ENCODE measurements at places on chromosomes 16 and 17. TPM values are rescaled to one million over a fixed set of nuclear protein-coding genes. Genes with fewer than 3 reads are reported as not detected.

DNA sequence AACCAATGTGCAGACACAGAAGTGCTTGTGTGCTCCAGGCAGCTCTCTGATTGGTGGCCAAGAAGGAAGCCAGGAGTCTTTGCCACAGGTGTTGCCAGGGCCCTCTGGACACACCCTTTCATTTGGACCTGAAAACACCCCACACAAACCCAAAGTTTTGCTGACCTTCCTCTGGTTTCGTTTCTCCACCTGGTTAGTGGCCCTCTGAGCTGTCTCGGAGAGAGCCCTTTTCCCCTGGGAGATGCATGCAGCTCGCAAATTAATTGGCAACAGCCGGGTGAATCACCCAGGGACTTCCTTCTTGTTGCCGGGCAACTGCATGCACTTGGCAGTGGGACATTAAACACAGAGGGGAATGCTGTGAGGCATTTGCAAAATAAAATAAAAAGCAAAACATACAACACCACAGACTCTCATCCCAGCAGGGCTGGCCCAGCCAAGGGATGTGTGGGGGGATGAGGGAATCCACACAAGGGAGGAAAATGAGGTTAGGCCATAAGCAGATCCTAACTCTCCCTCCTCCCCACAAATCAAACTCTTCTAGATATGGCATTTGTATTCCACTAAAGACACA is 286.6 kb downstream of the SOX9 start:
- no peaks in the 10 kb centered on the region for H3K27me3 ChIP-seq
- peaks cover 93% of the 10 kb centered on the region for H3K4me1 ChIP-seq
- H3K27ac ChIP-seq: peak overlapping the region; percentile 97

GRCh38 chr17:81543339-81543675 is 8.8 kb downstream of the FAAP100 start:
- H3K4me3 ChIP-seq: no peak overlapping the region
- no peaks in the 10 kb centered on the region for H3K4me1 ChIP-seq
- H3K27me3 ChIP-seq: no peaks in the 10 kb centered on the region
- no peak overlapping the region for H3K27ac ChIP-seq
- DNase-seq: no peak

DNA sequence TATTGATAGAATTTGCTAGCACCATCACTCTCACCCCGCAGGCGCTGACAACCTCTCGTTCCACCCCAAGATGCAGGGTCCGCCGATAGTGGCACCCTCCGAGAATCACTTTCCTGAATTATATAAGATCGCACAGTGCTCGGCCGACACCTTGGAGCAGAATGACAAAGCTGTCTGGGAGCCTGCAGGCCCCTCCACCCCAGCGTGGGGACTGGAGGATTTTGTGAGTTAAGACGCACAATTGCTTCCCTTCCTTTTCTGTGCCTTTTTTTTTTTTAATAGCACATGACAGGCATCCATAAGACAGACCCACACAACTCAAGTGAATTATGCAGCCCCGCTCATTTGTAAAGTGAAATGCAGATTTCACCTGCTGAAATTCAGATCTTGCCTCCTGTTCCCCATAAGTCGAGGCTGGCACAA is 155.3 kb downstream of the C16orf78 start:
- H3K4me3 ChIP-seq: no peak overlapping the region
- no peak overlapping the region for H3K27ac ChIP-seq
- H3K4me1 ChIP-seq: no peaks in the 10 kb centered on the region
- H3K27me3 ChIP-seq: peaks cover 1% of the 10 kb centered on the region
- DNase-seq: no peak

DNA sequence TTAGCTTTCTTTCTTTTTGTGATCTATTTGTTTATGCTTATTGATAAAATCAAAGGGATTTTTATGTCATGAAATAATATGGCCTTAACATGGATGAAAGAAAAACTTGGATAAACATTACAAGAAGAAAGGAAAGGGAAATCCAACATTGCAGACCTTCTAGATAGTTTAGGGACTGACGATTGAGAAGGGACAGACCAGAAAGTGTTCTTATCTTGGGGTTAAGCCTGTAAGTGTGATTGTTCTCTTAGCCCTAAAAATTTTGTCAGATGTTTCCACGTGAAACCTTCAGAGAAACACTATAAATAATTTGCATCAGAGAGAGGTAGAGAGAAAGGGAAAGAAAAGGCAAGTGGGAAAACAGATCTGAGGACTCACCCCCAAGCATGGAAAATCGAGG is 157.2 kb upstream of the AXIN2 start:
- DNase-seq: no peak
- H3K27me3 ChIP-seq: no peaks in the 10 kb centered on the region

GRCh38 chr17:6677158-6677831 is 25.7 kb downstream of the C17orf100 start:
- DNase-seq: no peak
- no peak overlapping the region for H3K27ac ChIP-seq
- H3K27me3 ChIP-seq: no peaks in the 10 kb centered on the region
- H3K36me3 ChIP-seq: no peaks in the 10 kb centered on the region
- no peak overlapping the region for H3K4me3 ChIP-seq
- H3K4me1 ChIP-seq: no peaks in the 10 kb centered on the region

DNA sequence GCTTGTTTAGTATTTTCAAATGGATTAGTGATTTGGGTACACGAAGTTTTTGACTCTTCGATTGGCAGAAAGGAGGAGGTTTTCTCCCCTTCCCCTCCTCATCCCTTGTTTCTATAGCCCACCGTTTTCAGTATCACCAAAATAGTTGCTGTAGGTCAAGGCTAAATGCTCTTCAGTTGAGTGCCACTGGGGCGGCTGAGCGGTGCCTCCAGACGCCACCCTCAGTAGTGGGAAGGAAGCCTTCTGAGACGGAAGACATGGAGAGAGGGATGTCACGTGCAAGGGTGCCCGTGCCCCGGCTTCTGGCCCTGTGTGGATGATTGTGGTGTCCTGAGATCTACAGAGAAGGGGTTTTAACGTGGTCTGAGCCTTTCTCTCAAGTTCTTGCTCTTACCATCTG is 39.7 kb upstream of the CRISPLD2 start:
- H3K27me3 ChIP-seq: no peaks in the 10 kb centered on the region
- no peaks in the 10 kb centered on the region for H3K4me1 ChIP-seq
- H3K4me3 ChIP-seq: no peak overlapping the region

DNA sequence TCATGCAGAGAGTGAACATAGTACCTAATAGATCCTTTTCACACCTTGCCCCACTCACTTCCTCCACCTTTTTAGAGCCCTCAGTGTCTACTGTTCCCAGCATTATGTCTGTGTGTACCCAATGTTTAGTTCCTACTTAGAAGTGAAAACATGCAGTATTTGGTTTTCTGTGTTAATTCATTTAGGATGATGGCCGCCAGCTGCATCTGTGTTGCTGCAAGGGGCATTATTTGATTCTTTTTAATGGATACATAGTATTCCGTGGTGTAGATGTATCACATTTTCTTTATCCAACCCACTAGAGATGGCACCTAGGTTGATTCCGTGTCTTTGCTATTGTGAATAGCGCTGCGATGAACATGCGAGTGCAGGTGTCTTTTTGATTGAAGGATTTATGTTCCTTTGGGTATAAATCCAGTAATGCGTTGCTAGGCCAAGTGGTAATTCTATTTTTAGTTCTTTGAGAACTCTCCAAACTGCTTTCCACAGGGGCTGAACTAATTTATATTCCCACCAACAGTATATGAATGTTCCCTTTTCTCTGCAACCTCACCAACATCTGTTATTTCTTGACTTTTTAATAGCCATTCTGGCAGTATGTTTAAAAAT is 47.1 kb downstream of the HLF start:
- H3K36me3 ChIP-seq: no peaks in the 10 kb centered on the region
- no peaks in the 10 kb centered on the region for H3K27me3 ChIP-seq
- no peaks in the 10 kb centered on the region for H3K4me1 ChIP-seq
- DNase-seq: no peak

GRCh38 chr17:19003543-19004420 is 782 bp downstream of the FAM83G start:
- peak overlapping the region; percentile 93 for H3K4me3 ChIP-seq
- peaks cover 27% of the 10 kb centered on the region for H3K4me1 ChIP-seq
- peak; percentile 61 for DNase-seq
- H3K27ac ChIP-seq: peak overlapping the region; percentile 58
- no peaks in the 10 kb centered on the region for H3K36me3 ChIP-seq
- H3K27me3 ChIP-seq: no peaks in the 10 kb centered on the region

GRCh38 chr17:34542700-34543336 is 36.6 kb upstream of the TMEM132E start:
- H3K27ac ChIP-seq: no peak overlapping the region
- no peaks in the 10 kb centered on the region for H3K4me1 ChIP-seq
- no peak overlapping the region for H3K4me3 ChIP-seq
- no peaks in the 10 kb centered on the region for H3K27me3 ChIP-seq
- H3K36me3 ChIP-seq: no peaks in the 10 kb centered on the region

- H3K4me3 ChIP-seq: no peak overlapping the region
- DNase-seq: no peak
- H3K27ac ChIP-seq: no peak overlapping the region
- no peaks in the 10 kb centered on the region for H3K27me3 ChIP-seq
Observed at GRCh38 chr17:82082456-82082855, 15.6 kb downstream of the FASN start.

DNA sequence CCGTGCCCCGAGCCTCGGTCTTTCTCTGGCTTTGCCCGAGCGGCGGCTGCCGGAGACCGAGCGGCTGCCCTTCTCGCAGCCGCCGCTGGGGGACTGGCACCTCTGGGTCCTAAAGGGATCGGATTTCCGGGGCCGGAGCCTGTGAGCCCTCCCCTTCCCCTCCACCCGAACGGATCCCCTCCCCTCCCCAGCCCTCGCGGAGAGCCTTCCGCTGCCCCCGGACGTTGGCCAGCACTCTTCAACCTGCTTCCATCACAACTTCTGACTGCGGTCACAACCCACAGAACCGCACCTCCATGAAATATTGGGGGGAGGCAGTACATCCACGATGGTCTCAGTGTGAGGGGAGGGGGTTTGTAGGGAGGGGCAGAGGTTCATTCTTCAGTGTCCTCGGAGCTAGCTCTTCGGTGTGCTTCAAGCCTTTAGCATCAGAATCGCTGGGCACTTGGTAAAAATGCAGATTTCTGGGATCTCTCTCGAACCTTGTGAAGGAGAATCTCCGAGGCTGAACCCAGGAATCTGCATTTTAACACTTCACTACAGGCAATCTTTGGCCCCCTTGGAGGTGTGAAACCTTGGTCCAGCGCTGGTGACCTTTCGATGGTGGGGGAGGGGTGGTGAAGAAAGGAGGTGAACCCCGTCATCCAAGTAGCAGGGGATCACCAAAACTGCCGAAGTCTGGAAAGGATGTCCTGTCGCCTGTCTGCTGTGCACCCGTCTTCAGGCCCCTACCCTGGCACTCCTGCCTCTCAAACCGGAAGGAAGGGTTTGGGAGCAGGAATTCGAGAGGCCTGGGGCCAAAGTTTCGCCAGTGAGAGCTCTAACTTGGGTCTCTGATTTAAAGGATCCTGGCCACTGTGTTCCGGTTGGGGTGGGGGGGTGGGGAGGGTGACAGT is 812 bp upstream of the PPP1R9B start:
- peak overlapping the region; percentile 69 for H3K27ac ChIP-seq
- no peaks in the 10 kb centered on the region for H3K36me3 ChIP-seq
- peaks cover 32% of the 10 kb centered on the region for H3K4me1 ChIP-seq
- DNase-seq: peak; percentile 98
- H3K27me3 ChIP-seq: no peaks in the 10 kb centered on the region
- H3K4me3 ChIP-seq: peak overlapping the region; percentile 69

- no peaks in the 10 kb centered on the region for H3K27me3 ChIP-seq
- no peaks in the 10 kb centered on the region for H3K36me3 ChIP-seq
- peak; percentile 63 for DNase-seq
- no peak overlapping the region for H3K27ac ChIP-seq
Observed at GRCh38 chr16:87076950-87077749, 240.0 kb downstream of the C16orf95 start.

DNA sequence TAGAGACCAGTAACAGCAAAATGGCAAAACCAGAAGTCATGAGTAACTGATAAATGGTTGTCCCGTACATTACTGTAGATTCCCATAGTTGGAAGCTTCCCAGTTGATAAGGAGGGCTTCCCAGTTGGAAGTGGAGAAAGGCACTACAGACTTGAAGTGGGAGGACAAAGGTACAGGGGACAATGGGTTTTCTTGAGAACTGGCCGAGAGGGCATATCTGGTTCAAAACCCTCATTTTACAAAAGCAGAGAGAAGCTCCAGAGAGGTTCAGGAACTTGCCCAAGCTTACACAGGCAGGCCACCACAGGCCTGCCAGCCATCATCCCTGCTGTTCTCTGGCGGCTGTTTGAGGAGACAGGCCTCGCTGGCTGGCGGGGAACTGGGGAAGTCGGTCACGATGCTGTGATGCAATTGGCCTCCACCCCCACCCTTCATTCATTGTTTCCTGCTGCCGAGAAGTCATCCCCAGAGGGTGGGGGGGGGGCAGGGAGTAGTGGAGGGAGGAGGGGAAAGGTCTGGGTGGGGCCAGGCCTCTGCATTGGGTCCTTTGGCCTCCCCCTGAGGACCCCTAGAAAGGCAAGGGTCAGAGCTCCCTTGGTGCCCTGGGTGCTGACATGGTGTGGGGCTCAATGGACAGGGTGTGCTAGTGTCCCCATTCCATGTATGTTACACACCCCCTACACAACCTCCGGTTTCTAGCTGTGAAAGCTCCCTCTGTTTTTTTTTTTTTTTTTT is 3.0 kb downstream of the UBALD2 start:
- peaks cover 35% of the 10 kb centered on the region for H3K4me1 ChIP-seq
- H3K36me3 ChIP-seq: peaks cover 3% of the 10 kb centered on the region
- no peaks in the 10 kb centered on the region for H3K27me3 ChIP-seq
- peak overlapping the region; percentile 55 for H3K27ac ChIP-seq
- H3K4me3 ChIP-seq: no peak overlapping the region
- DNase-seq: no peak

GRCh38 chr16:80671281-80671849 is 130.6 kb downstream of the DYNLRB2 start:
- DNase-seq: no peak
- H3K27me3 ChIP-seq: peaks cover 3% of the 10 kb centered on the region
- H3K36me3 ChIP-seq: no peaks in the 10 kb centered on the region
- H3K4me3 ChIP-seq: no peak overlapping the region
- no peak overlapping the region for H3K27ac ChIP-seq
- H3K4me1 ChIP-seq: no peaks in the 10 kb centered on the region

DNA sequence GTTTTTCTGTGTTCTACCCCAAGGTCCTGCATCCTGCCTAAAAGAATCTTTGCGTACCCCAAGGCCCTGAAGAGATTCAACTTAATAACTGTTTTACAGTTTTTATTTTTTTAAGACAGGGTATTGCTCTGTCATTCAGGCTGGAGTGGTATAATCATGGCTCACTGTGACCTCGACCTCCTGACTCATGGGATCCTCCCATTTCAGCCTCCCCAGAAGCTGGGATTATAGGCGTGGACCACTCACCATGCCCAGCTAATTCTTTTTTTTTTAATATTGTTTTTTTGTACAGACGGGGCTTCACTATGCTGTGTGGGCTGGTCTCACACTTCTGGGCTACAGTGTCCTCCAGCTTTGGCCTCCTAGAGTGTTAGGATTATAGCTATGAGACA is 9.3 kb upstream of the FAAP100 start:
- H3K36me3 ChIP-seq: peaks cover 3% of the 10 kb centered on the region
- DNase-seq: no peak
- no peaks in the 10 kb centered on the region for H3K27me3 ChIP-seq
- H3K4me3 ChIP-seq: no peak overlapping the region
- no peak overlapping the region for H3K27ac ChIP-seq
- peaks cover 8% of the 10 kb centered on the region for H3K4me1 ChIP-seq

Gene ANKRD40CL
- total RNA-seq: 11.4 TPM

Gene UNC45B
- not detected for total RNA-seq

Gene PPY
- total RNA-seq: not detected

Gene IL4R
- 32.6 TPM for total RNA-seq

Gene ADORA2B
- total RNA-seq: 2.5 TPM

Gene CAPN15
- 85.3 TPM for total RNA-seq

Gene CAVIN1
- 173 TPM for total RNA-seq

Gene GAS7
- total RNA-seq: 0.34 TPM

Gene LRRC75A
- total RNA-seq: 4.5 TPM

Data from Caco-2 (cell line).